ENCODE measurements at places on chromosomes 5 and 9.

DNA sequence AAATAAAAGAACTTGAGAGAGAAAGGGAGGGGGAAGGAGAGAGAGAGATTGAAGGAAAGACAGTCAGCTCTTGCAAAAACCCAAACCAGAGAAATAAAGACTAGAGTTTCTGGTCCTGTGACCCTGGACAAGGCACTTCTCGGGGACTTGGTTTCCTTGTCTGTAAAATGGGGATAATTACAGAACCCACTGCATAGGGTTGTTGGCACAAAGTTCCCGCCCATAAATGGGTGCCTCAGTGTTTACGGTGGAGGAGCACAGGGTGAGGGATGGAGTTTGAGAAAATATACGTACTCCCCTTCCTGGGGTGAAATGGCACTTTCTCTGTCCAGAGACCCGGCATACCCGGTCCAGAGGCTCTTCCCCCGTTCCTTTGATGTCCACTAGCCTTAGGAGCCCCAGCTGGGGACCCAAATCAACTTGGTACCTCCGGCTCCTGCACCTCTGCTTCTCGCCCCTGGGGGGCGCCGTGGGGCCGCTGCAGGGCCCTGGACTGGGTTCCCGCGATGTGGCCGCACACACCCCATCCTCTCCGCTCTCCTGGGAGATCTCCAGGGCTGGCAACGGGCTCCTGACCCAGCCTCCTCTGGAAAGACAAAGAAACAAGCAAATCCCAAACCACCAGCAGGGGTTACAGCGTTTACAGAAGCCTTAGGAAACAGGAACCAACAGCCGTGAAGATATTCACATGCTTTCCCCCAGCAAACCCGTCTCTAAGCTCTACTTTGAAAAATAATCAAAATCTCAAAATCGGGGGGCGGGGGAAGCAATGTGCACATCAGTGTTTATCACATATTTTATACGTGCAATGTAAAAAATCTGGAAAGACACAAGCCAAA is 26.3 kb downstream of the PTGES start:
- no peak for DNase-seq

DNA sequence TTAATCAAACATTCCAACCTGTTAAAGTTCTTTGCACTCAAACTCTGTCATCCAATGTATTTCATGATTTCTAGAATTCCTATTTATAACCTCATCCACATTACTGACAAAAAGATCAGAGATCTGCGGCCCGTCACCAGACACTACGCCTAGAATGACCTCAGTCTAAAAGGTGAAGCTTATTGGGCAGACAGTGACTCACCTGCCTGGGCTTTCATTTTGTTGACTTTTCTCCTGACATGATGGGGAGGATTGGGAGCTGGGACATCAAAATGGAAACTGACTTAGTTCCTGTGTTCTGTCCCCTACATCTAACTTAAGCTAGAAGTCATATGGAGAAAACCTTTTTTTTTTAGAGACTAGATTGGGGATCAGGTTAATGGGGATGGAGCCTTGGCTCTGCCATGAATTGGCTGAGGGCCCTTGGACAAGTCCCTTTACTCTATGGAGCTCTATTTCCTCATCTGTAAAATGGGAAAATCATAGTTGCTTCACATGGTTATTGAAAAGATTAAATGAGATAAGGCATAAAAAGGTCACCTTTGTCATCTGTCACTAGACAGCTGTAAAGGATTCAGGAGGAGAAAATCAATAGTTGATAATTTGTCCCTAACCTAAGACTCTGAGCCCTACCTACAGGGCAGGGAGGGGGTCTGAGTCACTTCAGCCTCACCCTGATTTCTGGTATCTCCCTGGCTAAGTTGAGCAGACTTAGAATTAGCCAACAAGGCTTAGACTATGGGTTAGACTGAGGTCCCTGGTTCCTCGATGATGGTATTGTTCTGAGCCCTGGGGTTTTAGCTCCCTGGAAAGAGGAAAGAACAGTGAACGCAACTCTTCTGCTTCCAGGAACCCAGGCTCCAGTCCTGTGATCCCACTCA is 224.8 kb upstream of the TBC1D2 start:
- no peak for DNase-seq

- DNase-seq: no peak
Observed at GRCh38 chr9:110997847-110998246, 40.4 kb downstream of the LPAR1 start.

- DNase-seq: no peak
Observed at GRCh38 chr5:1021136-1021968, 12.8 kb downstream of the NKD2 start.

DNA sequence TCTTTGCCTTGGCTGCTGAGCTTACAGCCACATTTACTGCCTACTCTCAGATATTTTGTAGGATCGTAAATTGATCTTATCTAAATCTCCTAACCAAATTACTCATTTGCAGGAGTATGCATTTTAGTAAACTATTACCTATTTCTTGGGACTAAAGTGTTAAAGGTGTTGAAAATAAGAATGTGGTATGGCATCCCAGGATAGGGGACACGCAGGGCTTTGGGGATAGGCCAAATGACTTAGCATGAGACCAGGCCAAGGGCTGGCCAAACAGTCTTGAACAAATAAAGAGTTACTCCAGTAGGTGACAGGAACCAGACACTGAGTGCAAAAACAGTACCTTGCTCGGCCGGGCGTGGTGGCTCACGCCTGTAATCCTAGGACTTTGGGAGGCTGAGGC is 25.1 kb downstream of the TBC1D2 start:
- no peak for DNase-seq

- no peak for DNase-seq
Observed at GRCh38 chr9:35627575-35627974, 9.4 kb upstream of the CD72 start.

- DNase-seq: no peak
Observed at GRCh38 chr9:25284365-25284764, 393.9 kb downstream of the TUSC1 start.

DNA sequence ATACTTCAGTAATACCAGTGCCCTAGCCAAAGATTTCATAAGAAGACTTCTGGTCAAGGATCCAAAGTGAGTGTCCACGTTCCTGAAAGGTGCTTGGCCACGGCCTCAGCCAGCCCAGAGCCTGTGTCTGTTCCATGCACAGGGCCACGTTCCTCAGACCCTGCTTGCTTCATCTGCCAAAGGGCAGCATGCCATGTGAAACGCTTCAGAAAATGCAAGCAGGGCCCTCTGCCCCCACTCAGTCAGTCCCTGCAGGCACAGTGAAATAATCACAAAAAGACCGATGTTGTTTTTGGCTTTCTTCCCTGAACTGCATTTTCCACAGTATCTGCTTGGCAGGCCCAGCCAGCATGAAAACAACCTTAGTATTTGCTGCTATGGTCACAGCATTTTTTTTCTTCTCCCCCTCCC is 85.5 kb upstream of the CTSL start:
- DNase-seq: no peak

GRCh38 chr9:19527663-19528062 is 118.9 kb downstream of the ACER2 start:
- DNase-seq: no peak

- no peak for DNase-seq
Observed at GRCh38 chr5:165457859-165458481, 1952.6 kb downstream of the MAT2B start.

GRCh38 chr9:133603135-133603927 is 5.9 kb downstream of the FAM163B start:
- DNase-seq: no peak

- no peak for DNase-seq
Observed at GRCh38 chr5:5560016-5560415, 137.5 kb downstream of the ICE1 start.

- no peak for DNase-seq
Observed at GRCh38 chr5:133391354-133392136, 220.8 kb downstream of the FSTL4 start.

DNA sequence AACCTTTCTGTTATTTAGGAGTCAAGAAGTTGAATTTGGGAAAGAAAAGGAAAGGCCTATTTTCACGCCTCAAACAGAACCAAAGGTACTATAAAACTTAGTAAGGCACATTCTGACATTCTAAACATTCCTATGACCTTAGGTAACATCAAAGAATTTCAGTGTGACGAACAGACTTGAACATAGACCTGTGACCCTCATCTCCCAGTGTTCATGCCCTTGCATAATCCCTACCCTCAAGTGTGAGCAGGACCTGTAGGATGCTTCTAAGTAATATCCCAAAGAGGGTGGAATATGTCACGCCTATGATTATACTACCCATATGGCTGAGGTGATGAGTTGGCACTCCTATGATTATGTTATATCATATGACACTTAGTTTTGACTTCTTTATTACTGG is 540.9 kb downstream of the KIF4B start:
- DNase-seq: no peak

DNA sequence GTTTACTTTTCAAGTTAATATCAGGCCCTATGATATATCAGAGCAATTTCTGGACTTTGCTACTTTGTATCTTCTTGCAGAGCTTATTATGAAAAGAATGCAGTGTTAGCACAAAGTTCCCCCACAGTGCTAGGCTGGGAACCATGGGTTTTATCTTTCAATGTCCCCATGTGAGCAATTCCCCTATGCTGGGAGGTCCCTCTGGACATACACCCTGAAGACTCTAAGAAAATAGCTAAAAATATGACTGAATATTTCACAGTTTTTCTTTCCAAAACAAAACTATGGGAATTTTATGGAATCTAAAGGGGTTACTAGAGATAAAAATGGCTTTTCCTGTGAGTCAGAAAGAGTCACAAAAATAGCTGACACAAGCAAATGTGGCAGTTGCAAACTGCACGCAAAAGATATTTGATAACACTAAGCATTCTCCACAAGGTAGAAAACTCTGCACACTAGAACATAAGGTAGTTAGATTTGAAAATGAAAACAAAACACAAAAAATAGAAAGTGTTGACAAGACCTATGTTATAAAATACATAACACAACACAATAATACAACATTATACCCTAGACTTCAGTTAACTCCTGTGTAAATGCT is 487.5 kb upstream of the GRIN3A start:
- DNase-seq: no peak

- DNase-seq: no peak
Observed at GRCh38 chr5:33195431-33196165, 245.2 kb upstream of the TARS1 start.

GRCh38 chr9:90099262-90099963 is 494.6 kb downstream of the GADD45G start:
- DNase-seq: no peak

GRCh38 chr9:109297899-109298298 is 23.0 kb downstream of the EPB41L4B start:
- DNase-seq: no peak

DNA sequence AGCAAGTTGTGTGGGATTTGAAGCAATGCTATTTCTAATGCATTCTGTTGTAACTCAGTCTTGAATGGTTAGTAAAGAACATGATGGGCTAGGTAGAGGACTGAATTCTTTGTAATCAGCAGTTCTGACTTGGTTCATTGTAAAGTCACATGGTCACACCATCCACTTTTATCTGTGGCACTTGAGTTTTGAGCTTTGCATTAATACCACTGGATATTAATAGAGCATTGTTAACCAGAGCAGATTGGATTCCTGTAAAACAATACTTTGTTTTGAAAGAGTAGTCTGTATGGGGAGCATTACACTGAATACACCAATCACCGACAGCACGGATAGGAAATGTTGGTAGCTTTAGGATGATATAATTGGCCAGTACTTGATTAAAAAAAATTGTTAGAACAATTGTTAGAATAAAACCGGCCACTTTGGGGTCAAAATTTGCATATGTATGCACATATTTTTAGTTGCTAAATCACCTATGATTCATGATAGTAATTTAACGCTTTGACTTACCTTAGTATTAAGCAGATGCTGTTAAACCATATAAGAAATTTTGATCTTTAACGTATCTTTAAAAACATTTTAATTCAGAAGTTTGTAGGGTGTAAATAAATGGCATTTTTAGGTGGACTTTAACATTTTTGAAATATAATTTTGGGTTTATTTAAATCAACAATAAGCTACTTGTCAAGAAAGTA is 17.4 kb downstream of the SLC12A2 start:
- no peak for DNase-seq

DNA sequence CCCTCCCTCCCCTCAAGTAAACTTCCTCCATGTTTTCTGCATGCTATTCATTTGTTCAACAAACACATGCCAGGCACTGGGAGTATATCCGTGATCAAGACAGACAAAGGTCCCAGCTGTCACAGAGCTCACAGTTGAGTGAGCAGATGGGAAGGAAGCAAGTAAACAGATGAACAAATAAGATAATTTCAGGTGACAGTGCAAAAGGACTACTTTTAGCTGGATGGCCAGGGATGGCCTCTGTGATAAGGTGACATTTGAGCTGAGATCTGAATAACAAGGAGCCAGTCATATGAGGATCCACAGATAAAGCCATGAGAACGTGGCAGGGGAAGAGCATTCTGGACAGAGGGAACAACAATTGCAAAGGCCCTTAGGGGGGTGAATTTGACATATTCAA is 121.7 kb upstream of the RAD23B start:
- no peak for DNase-seq

DNA sequence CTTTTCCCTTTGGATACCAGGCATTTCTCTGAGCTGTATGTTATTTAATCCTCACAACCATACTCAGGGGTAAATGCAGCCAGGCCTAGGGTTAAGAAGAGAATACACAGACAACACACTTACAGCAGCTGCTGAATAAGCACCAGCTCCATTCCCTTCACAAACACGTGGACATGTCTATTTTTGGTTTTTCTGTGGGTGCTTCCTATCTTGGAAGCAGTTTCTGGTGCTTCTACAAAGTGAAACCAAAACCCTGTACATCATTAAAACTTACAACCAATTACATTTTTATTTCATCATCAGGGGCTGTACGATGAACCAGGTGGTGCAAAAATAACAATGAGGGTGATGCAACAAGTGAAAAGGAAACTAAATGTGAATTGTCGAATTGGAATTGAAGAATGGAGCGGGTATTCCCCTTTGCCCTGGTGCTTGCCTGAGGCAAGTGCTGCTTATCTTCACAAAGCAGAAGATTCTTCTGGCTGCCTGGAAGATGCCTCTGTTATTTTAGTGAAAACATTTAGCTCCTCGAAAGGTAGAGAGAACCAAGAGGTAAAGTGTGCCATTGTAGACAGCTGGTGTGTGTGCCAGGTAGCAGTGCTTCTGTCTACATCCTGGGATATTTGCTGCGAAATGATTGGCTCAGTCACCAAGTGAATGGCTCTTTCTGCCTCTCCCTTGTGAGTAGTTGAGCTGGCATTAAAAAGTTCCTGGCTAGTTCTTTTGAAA is 18.6 kb upstream of the IFNB1 start:
- DNase-seq: no peak
